ENCODE measurements at places on chromosomes 11 and 22.

GRCh38 chr11:60785136-60785535 is at the start of gene MS4A10:
MS4A10 (plus strand) TSS chr11:60785333; CDS start chr11:60790336, 5,003 bp downstream.
- no peak for DNase-seq

DNA sequence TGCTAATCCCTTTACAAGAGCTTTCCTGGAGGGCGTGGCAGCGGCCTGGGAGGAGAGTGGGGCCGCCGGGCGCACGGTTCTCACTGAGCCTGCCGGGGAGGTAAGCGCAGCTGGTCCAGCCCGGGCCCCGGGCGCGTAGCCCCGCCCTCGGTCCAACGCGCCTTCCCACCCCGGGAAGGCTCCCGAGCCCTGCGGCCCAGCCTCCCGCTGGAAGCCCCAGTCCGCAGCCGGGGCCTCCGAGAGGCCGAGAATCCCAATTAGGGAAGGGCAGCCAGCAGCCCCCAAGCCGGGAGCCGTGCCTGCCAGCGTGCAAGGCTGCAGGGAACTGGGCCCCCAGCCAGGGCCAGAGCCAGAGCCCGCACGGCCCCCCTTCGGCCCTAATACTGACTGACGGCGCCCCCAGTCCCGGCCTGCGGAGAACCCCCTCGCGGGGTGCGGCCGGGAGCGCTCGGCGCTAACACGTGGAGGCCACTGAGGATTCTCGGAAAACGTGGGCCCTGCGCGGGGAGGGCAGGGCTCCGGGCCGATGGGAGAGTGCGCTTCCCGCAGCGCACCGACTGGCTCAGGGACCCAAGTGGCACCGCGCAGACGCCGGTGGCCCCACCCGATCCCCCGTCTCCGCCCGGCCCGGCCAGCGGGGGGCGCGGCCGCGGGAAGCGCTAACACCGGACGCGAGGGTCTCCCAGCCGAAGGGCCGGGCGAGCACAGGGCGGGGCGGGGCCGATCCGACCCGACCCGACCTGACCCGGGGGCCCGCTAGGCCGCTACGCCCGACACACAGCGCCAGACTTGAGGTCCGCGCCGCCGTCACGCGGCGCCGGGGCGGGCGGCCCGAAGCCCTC is 5.7 kb downstream of the ZFTA start:
- DNase-seq = no peak

GRCh38 chr22:23218053-23218866 is 38.0 kb downstream of the BCR start:
- DNase-seq = no peak

GRCh38 chr11:103483996-103484395 is 374.8 kb downstream of the DYNC2H1 start:
- no peak for DNase-seq

GRCh38 chr11:7300281-7300680 is 48.6 kb downstream of the SYT9 start:
- DNase-seq = no peak

DNA sequence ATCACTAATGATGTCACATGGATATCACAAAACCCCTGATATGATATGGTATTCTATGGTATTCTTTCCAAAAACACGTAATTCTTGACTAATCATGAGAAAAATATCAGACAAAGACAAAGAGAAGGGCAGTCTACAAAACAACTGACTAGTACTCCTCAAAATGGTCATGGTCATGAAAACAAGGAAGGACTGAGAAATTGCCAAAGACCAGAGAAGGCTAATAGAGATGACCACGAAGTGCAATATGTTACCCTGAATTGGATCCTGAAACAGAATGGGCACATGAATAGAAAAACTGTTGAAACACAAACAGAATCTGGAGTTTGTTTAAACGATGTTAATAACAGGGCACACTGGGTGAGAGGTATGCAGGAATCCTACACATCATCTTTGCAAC is 10.2 kb downstream of the CKAP5 start:
- DNase-seq = no peak

DNA sequence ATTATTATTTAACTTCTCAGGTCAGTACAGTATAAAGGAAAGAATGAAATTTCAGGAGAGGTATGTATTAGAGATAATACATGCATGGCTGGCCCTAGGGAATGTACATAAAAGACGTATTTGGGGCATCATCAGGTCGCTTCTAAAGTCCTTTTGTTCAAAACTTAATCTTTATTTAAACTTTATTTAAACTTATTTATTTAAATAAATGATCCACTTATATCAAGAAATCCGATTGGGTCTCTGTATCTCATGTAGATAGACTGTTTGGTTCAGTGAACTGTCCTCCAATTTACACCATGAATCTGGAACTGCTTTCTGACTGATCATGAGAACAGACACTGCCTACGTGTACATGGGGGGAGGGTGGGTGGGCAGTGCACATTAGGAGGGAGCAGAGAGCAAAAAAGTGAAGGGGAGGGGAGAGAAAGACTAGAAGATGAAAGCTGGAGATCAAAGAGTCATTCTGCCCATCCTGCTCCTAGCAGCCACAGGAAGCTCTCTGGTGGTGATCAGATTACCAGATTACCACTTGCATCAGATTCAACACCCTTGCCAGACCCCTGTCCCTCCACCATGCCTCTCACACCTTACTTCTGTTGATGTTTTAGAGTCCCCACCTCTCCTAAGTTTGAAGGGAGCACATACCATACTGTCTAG is 92.1 kb upstream of the MTMR2 start:
- no peak for DNase-seq

DNA sequence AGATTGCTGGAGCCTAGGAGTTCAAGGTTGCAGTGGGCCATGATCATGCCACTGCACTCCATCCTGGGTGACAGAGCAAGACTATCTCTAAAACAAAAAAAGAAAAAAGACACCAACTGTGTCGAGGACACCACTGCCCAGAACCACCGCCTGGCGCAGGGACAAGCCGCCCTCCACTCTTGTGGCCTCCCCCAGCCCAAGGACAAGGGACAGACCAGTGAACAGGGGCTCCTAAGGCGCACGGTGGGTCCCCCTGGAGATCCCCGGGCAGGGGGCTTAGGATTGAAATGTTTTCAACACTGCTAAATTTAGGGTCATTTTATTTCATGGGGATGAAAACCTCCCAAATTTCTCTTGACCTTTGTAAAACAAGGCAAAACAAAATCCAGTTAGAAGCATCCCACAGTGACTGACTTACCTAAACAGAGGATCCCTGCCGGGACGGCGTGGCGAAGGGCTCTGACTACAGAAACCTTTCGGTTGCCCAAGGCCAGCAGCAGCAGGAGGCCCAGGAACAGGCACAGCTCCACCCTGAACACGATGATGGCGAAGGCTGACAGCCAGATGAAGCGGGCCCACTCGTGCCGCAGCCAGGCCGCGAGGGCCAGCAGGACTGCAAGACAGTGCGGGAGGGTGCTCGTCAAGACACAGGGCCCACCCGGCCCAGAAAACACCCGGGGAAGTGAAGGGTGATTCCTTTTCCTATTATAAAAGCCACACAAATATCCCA is 8.6 kb downstream of the ALG12 start:
- DNase-seq = no peak

DNA sequence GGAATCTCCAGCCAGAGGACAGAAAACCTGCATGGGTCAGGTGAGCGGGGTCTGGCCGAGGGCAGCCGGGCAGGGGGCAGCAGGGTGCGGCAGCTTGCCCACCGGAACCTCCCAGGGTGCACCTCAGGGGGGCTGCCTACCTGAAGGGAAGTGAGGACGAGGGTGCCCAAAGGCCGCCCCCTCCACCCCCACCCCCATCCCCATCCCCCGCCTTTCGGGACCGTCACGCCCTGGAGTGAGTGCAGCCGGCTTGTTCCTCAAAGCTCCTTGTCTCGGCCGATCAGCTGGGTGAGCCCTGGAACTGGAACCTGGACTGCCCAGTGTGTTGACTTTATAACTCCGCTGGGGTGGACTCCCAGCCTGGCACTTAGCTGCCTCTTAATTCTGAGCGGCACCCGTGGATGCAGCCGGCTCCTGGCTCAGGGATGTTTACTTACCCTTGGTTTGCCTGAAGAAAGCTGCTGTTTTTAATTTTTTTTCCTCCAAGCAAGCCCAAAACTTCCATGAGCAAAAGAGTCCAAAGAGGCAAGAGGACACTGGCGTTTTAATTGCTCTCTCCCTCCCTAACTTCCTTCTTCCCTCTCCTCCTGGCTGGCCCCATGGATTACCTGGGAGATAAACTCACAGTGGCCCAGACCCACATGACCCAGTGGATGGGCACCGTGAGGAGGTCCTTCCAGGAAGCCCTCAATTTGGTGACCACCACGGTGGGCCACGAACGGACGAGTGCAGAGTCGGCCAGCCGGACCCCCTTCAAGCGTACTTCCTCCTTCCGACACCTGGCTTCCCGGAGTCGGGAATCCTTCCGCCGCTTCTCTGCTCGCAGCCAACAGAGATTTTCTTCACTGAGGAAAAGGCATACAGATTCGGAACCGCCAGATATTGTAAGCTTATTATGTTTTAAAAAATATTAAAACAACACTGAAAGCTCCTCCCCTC is 87.8 kb upstream of the CRYBB3 start:
- DNase-seq = no peak

GRCh38 chr22:23035557-23036277 is 34.6 kb upstream of the GNAZ start:
- DNase-seq = no peak

GRCh38 chr22:40965936-40966725 is 15.0 kb downstream of the RBX1 start:
- no peak for DNase-seq

- no peak for DNase-seq
Observed at GRCh38 chr11:134662629-134663360, 250.8 kb upstream of the B3GAT1 start.

DNA sequence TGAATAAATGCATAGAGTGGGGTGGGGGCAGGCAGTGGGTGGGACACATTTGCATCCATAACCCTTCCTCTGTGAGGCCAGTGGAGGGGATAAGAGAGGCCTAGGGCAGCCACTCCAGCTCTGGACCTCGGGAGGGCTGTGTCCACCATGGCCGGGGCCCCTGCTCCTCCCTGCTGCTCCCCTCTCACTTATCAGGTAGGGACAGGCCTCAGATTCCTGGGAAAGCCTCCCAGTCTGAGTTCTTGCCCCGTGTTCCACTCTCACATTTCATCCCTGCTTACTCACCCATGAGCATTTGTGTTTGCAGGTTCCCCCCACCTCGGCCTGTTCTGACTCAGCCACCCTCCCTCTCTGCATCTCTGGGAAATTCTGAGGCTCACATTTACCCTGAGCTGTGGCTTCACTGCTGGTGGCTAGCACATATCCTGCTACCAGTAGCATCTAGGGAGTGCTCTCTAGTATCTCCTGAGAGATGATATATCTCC is 128.7 kb upstream of the TOP3B start:
- no peak for DNase-seq

DNA sequence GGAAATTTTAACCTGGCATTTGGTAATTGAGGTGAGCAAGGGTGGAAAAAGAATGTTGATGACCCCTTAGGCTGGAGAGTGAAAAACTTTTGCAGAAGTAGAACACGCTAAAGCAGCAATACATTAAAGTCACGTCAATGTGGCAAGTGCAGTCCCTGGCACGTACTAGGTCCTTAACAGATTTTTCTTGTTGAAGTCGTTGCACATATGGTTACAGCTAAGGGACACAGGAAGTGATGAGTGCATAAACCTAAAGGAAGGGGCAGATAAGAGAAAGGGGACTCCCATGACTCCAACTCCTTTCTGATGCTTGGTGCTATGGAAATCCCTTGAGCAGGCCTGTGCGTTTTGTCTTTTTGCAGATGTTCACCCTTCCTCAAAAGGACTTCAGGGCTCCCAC is 1.2 kb downstream of the ACCS start:
- no peak for DNase-seq

DNA sequence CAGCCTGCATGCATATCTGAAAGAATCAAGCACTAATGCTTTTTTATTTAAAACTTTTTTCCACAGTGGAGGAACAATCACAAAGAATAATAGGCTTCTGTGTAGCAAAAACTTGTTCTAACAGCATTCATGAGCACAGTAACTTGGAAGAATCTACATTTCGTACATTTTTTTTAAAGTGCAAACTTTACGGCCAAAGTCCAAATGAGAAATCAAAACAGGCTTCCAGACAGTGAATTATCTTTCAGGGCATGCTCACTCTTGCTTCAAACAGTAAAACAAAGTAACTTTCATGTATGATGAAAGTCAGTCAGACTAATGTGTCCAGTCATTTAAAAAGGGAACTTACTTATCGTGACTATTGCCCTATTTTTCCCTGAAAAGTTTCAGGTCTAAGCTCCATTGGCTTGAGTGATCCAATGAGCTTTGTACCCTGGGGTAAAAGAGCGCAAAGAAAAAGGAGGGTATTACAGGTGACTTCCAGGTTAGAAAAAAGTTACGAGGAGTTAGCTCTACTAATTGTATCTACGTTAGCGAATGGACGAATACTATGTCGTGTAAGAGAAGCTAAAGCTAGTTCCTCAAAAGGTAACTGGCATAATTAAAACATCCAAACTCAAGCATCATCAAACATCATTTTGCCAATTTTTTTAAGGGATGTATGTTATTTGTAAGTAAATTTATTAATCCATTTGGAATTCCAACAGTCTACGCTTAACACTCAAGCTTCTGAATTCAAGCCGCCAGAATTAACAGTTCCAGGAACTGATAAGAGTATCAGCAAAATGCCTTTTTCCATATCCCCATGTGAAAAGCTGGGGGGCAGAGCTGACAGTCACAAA is 1.7 kb downstream of the PICALM start:
- no peak for DNase-seq

- no peak for DNase-seq
Observed at GRCh38 chr11:133104009-133104744, 428.1 kb downstream of the OPCML start.

DNA sequence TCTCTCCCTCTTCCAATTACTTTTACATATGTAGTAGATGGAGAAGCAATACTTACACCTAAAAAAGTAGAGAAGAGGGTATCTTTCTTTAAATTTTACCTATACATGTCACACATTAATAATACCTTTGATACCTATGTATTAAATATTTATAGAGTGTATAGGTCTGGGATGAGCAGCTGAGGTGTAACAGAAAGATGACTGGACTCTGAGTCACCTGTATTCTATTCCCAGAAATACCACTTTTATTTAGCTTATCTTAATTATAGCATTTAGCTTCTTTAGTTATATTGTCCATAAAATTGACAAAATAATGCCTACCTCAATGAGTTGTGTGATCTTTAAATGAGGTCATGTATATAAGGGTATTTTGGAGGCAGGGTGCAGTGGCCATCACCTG is 30.6 kb upstream of the YAP1 start:
- no peak for DNase-seq

DNA sequence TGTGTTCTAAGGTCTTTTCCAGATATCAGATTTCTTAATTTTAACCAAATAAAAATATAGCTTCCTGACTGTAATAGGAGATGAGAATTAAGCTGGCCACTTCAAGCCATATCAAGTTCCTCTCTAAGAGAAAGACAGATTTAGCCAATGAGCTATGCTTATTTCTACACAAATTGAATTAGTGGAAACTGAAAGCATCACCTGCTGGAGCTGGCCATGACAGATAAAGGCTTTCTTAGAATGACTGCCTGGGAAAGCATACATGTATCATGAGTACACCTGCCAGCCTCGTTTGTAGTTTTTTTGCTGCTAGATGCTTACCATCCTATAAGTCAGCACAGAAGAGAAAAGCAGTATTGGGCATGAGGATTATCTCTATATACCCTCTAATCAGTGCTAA is 53.5 kb upstream of the DBX1 start:
- DNase-seq = no peak

- DNase-seq = no peak
Observed at GRCh38 chr11:86914865-86915519, 40.2 kb downstream of the FZD4 start.

- DNase-seq = no peak
Observed at GRCh38 chr22:30830907-30831306, 136.2 kb downstream of the OSBP2 start.

- no peak for DNase-seq
Observed at GRCh38 chr11:131883332-131883731, 512.9 kb downstream of the NTM start.

- no peak for DNase-seq
Observed at GRCh38 chr11:128825050-128825784, 41.9 kb downstream of the KCNJ1 start.

All from foreskin melanocyte (primary cell).